ENCODE measurements at places on chromosomes 7 and 10.

DNA sequence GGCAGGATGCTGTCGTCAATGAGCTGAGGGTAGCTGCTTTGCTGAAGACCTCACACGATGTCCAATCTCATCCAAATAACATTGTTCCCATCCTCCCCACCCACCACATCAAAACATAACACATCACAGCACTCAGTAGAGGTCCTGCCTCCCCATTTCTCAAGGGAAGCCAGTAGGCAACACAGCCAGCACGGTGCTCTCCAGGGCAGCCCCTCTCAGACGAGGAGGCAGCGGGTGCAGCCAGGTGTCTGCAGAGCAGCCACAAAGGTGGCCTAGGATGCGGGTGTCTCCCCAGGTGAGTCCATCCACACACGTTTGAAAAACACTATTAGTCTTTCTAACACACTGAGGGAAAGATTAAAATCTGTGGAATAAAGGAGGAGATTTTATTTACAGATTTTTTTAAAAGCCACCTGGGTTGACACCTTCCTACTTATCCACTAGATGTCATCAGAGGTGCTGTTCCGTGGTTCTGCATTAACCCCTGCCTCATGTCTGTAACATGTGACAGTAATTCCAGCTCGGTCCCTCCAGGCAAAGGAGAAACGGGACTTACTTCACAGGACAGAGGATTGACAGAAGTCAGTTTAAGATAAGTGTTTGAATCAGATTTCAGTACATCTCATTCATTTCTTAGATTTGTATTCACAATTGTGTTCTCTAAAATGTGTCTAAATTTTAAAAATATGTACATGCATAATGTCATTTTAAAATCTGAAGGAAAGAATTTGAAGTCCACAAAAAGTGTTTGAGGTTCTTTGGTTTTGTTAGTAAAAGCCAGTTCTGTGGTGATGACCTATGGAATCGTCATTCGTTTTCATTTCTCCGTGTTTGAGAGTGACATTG lies 68.0 kb downstream of the LANCL2 start:
- no peak for DNase-seq

DNA sequence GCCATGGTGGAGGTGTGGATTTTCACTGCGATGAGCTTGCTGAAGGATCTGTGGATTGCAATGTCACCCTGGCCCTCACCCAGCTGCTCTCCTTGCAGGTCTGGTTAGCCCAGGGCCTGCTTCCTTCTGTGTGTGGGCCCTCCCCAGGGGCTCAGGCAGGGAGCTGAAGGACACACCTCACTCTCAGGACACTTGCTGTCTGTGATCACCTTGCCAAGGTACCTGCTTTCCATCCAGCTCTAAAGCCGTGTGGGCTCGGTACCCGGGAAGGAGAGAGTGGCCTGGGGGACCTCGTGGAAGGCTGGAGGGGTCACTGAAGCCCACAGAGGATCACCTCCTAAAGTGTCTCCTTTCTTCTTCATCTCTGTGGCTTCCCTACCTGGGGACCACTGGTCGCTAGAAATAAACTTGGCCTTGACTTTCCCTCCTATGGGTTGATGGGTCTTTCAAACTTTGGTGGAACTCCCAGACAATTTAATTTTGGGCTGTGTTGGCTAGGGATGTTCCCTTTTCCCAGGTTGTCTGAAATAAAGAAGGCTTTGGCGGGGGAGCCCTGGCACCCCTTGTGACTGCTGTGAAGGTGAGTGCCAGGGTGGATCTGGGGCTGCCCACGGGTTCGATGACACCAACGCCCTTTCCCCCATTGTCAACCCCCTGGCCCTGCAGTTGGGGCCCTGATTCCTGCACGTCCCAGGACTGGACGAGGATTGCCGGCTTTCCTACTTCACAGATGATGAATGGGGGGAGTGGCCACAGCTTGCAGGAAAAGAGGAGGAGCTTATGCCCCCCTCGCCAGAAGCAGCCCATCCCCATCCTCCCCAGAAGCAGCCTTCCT lies 331.0 kb downstream of the ADARB2 start:
- DNase-seq, result no peak

- DNase-seq, result no peak
Measured at GRCh38 chr10:48801001-48801421, 116.3 kb downstream of the WDFY4 start.

DNA sequence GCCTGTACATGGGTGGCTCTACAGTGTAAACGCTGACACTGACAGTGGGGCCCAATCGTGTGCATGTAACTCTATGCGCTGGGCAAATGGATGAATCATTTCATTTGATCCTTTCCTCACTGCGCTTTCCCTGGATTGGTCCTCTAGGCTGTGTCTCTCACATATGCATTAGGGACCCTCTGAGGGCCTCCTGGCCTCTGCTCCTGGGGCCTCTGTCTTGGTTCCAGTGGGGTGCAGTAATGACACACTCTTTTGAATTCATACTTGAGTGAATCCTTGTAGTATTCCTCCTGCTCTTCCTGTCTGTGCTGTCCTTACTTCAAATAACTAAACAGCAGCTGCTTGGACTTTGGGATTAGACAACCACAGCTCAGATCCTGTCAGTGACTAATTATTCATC lies 176.5 kb upstream of the ADO start:
- DNase-seq, result no peak

DNA sequence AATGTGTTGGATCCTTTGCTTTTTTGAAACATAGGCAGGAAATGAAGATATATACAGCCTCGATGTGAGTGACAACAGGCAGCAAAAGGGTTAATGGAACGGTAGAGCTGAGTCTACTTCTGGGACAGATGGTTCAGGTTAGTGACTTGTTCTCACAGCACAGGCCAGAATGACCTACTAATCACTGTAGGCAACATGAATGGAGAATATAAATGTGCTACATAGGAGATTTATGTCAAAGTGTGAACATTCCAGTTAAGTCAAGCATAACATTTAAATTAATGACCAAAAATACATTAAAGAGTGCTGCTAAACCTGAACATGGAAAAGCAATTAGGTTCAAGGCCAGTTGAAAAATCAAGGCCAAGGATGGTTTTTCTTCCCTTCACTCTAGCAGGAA lies 235.2 kb downstream of the POU6F2 start:
- no peak for DNase-seq

GRCh38 chr7:151845412-151846205 lies 31.3 kb downstream of the PRKAG2 start:
- DNase-seq, result no peak

GRCh38 chr7:98760201-98760651 lies 109.6 kb downstream of the TMEM130 start:
- no peak for DNase-seq

DNA sequence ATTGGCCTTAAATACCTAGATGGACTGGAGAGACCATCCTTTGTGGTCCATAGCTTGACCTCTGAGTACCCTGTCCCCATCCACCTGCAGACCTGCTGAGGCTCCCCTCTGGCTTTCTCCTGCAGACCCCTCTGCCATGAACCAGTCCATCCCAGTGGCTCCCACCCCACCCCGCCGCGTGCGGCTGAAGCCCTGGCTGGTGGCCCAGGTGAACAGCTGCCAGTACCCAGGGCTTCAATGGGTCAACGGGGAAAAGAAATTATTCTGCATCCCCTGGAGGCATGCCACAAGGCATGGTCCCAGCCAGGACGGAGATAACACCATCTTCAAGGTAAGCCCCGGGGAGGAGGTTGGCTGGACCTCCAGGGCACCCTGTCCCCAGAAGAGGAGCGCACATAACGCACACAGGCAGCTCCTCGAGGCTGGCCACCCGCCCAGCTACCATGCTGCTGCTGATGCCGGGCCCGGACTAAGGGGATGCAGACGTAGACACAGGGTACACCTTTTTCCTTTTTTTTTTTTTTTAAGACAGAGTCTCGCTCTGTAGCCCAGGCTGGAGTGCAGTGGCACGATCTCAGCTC lies 4.3 kb downstream of the IRF5 start:
- no peak for DNase-seq

DNA sequence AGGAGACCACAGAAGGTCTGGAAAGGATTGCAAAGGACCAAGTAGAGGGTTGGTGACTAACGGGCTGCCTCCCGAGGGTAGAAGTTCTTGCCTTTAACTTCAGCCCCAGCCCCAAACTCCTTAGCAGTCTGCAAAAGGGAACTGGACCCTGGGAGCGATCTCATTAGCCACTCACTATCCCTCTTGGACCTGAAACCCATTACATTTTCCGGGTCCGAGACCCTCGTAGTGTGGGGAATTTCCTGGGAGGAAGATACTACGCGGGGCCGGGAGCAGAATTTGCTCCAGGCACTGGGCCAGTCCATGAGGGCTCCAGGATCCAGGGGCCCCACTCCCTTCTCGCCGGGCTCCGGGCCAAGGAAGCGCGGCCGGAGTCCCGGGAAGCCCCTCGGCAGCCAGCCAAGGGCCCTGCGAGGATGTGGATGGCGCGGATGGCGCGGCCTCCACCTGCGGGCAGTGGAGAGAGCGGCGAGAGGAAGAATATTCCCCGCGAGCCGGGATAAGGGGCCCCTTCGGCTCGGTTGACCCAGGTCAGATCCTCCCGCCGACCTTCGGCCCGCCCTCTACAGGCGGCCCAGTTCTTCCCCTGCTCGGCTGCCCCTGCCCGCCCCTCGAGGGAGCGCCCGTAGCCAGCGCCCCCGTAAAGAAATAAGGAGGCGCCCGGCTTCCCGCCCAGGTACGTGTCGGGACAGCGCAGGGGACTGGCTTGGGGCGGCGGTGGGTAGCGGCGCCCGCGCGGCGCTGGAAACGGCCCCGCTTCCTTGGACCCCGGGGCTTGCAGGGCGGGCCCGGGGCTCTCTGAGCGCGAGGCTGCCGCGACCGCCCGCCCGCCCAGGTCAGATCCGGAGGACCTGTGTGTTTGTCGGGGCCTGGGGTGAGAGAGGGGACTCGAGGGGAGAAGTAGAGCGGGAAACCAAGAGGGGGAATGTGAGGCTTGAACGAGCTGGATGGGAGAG lies at the start of gene MYO3A:
MYO3A (plus strand) TSS at position 577 of the 956 bp plus-strand sequence. CDS start 17,882 bp downstream, outside the sequence.
- DNase-seq, result peak; percentile 50

- no peak for DNase-seq
Measured at GRCh38 chr10:58518775-58519174, 6.1 kb downstream of the BICC1 start.

- no peak for DNase-seq
Measured at GRCh38 chr7:94445696-94446194, 51.0 kb downstream of the COL1A2 start.

- no peak for DNase-seq
Measured at GRCh38 chr7:79610748-79611304, 157.4 kb upstream of the MAGI2 start.

DNA sequence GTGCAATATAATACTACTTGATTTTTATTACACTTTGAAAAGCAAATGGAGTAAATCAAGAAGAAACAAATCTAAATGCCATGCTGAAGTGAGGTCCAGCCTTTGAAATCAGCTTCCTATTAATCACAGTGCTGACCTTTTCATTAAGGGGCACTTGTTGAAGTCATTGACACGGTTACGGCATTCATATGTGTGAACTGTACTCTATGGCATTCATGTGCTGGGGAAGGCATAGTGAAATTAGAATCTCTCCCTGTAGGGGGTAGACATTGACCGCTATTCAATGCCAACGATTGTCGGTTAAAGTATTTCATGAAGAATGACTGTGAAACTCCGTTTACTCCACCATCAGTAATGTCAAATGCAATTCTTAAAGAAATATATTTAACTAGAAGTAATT lies 296.1 kb upstream of the SEMA3A start:
- DNase-seq, result no peak

DNA sequence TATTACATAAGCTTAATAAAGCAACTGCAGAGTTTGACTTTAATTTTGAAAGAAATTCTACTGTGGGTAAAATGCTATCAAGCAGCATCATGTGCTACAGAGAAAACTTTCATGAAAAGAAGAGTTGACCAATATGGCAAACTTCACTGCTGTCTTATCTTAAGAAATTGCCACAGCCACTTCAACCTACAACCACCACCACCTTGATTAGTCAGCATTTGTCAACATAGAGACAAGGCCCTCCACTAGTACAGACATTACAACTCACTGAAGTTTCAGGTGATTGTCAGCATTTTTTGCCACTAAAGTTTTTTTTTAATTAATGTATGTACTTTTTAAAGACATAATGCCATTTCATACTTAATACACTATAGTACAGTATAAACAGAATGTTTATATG lies 350.3 kb downstream of the HPSE2 start:
- DNase-seq, result no peak

DNA sequence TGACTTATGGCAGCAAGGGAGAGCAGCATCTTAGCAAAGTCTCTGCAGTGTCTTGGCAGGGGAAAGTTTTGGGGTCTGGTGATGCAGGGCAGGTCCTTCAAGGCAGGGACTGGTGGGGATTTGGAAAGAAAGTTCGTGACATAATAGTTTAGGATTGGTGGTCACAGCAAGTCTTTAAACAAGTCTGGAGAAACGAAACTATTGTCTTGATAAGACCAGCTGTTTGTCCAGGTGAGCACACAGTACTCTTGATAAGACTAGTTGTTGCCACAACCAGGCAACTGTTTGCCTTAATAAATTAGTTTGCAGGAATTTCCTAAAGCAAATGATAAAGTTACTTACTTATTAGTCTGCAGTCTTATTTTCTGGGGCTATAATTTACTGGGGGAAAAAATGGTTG lies 136.1 kb downstream of the AKR1D1 start:
- DNase-seq, result no peak

GRCh38 chr10:5525561-5526341 lies 990 bp downstream of the CALML3 start:
- DNase-seq, result no peak

DNA sequence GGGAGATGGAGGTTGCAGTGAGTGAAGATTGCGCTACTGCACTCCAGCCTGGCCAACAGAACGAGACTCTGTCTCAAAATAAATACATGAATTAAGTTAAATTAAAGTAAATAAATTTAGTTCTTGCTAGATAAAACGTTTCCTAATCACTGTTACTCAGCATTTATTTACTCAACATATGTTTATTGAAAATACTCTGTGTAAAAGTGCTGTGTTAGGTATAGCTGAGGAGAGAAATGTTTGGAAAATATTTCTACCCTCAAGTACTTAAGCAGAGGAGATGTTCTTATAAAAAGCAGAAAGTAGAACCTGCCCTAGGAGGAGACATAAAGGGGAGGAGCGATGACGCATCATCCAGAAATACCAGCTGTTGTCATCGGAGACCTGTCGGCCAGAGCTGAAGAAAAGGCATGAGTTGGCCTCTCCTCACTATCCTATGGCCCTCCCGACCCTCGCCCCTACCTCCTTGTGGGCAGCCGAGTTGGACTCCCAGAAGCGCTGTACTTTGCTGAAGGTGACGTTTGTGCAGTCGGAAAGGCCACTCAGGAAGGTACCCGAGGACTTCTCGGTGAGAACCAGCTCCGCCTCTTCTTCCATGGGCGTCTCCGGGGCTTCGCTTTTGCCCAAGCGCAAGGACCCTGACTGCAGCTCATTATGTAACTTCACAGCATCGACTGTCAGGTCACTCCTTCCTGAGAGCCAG lies 1.1 kb downstream of the RRP12 start:
- DNase-seq, result no peak

GRCh38 chr10:35316218-35316967 lies 19.9 kb upstream of the CCNY start:
- DNase-seq, result no peak

DNA sequence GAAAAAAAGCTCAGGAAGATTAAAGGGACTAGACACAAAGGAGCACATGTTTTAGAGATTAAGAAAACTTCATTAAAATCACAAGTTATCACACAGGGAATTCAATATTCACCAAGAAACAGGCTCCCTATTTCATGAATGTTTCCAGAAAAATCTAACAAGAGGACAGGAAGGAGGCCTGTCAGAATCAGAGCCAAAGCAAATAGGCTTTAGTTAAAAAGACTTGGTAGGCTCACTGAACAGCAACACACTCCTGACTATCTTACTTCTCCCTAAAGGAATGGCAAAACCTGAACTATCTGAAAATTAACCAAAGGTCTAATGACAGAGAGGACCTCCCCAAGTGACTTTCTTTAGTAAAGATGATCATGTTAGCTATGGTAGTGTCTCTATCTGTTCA lies 188.3 kb upstream of the MEOX2 start:
- DNase-seq, result no peak

All from progenitor cell of endocrine pancreas (in vitro differentiated cells).